ENCODE measurements at places on chromosomes 7 and 10.

DNA sequence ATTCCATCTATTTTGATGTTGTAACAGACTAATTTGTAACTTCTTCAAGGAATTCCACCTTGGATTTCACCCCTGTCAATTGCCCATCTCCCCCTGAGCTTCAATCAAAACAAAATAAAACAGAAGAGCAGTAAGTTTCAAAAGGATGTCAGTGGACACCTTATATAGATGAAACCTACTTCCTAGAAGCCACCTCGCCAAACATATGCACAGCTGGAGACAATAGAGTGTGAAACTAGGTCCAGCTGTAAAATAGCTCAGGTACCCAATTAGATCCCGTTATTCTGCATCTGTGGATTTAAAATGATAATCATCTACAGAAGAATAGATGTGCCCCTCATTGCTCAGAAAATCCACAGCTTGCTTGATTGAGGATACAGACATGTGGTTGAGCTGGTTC is 598.6 kb downstream of the SH2D4B start:
- no peak for DNase-seq

DNA sequence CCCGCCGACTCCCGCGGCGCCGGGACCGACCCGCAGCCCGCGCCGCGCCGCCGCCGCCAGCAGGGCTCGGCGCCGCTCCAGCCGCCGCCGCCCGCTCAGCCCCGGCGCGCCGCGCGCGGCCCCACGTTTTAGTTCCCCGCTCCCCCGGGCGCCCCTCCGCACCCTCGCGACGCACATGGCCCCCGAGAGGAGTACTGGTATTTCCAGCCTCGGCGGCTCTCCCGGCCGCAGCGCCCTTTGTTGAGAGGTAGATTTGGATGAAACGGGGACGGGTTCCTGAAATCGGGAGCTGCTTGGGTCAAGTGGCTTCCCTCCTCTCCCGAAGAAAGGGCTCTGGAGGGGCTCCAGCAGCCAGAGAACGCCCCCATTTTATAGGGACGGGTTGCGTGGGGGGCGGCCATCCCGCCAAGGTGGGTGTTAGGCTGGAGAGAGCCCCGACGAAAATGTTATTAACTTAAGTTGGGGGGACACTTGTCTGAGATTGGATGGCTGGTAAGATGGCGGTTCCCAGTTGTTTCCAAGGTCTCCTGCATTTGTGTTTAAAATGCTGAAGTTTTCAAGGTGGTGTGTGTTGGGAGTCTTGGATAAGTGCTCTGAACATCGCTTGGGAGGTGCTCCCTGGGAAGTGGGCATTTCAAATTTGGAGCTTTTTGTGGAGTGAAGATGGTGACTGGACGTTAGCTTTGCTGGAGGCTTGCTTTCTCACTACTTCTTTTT is 1.2 kb downstream of the BMI1 start:
- DNase-seq: no peak

GRCh38 chr7:44673324-44673723 is 66.9 kb downstream of the OGDH start:
- no peak for DNase-seq

- no peak for DNase-seq
Measured at GRCh38 chr7:103148131-103148993, 537 bp downstream of the NAPEPLD start.

GRCh38 chr7:92872701-92873100 is 36.3 kb upstream of the CDK6 start:
- no peak for DNase-seq

- DNase-seq: no peak
Measured at GRCh38 chr10:76649723-76650127, 987.9 kb downstream of the KCNMA1 start.

DNA sequence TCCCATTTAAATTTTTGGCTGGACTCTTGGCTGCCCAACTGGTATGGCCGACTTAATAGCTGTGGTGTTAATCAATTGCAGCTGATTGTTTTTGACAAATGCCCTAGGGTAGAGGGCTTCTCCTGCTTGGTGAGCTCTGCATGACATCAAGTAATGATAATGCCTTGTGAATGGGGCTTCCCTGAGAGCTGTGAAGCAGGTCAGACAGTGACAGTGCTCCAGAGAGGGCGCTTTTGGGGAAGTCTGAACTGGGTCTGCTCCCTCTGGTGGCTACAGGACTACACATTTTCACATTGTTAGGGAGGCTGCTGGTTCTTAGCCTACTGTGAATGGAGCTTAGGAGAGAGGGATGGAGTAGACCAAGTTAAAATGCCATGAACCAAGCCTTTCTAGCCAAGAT is 98.8 kb downstream of the SDK1 start:
- DNase-seq: no peak

GRCh38 chr10:123655751-123656150 is 10.4 kb upstream of the GPR26 start:
- DNase-seq: no peak

DNA sequence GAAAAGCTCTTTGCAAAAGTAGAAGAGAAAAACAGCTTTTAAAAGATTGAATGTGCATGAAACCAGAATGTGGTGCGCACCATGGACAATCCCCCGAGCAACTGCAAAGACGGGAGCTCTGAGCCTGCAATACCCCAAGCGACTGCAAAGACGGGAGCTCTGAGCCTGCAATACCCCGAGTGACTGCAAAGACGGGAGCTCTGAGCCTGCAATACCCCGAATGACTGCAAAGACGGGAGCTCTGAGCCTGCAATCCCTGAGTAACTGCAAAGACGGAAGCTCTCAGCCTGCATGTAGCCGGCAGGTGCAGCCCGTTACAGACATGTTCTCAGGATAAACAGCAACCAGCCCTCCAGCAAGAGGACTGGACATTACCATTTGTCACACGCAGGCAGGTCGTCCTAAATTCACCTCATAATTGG is 6.2 kb downstream of the ZNF775 start:
- no peak for DNase-seq

- no peak for DNase-seq
Measured at GRCh38 chr10:67839951-67840350, 2.0 kb upstream of the DNAJC12 start.

GRCh38 chr10:77516575-77516974 is 121.0 kb downstream of the KCNMA1 start:
- DNase-seq: no peak

DNA sequence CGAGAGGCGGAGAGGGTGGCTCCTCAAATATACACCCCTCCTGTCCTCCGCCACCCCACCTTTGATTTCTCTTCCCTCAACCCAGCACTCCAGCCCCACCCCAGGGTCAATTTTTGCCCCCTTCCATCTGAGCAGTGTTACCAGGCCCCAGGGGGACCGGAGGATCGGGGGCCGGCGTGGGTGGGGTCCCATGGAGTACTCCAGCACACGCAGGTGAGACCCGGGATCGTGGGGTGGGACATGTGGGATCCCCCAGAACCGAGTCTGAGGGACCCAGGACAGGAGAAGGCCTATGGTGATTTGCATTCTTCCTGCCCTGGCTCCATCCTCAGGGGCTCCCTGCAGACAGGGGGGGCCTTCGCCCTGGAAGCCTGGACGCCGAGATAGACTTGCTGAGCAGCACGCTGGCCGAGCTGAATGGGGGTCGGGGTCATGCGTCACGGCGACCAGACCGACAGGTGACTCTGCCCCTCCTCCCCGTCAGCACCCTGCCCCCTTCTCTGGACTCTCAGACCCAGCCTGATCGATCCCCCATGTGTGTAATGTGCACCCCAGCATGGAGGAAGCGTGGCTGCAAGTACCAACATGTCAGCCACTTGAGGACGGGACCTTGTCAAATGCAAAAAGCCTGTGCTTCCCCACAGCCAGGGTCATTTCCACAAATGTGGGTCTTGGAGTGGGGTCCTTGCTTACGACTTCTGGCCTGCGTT is 744 bp downstream of the TRIP6 start:
- no peak for DNase-seq

DNA sequence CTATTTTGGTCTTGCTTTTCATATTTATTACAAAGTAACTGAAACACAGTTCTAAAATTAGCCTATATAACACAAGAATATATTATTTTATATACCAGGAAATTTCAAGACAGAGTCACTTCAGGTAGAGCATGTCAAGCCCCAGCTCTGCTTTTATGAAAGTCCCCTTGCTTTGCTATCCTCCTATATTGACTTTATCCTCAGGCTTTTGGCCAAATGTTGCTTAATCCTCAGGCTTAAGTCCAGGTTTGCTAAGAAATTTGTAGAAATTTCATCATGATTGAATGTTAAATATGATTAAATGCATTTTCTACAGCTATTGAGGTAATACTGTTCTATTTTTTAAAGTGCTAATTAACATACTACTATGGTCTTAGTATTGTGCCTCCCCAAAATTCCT is 227.6 kb downstream of the FZD1 start:
- no peak for DNase-seq

DNA sequence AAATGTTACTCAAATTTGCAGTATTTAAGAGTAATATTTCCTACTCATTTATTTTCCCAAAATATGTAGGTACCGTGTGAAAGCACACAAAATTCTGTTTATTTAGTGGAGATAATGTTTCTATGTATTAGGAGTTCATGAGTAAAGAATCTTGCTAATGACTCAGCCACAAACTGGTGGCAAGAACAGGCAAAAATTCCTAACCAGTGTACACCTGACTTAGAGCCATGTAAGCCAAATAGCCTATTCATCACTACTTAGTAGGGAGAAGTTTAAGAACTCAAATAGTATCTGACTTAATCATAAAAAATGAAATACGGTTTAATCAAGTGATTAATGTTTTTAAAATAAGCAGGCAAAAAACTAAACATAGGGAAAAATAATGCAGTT is 169.0 kb downstream of the SRPK2 start:
- DNase-seq: peak; percentile 90

- DNase-seq: no peak
Measured at GRCh38 chr7:41374150-41374848, 328.6 kb downstream of the INHBA start.

- no peak for DNase-seq
Measured at GRCh38 chr10:115985786-115986185, 287.2 kb downstream of the GFRA1 start.

GRCh38 chr10:78703593-78703992 is 365.2 kb upstream of the ZMIZ1 start:
- DNase-seq: no peak

DNA sequence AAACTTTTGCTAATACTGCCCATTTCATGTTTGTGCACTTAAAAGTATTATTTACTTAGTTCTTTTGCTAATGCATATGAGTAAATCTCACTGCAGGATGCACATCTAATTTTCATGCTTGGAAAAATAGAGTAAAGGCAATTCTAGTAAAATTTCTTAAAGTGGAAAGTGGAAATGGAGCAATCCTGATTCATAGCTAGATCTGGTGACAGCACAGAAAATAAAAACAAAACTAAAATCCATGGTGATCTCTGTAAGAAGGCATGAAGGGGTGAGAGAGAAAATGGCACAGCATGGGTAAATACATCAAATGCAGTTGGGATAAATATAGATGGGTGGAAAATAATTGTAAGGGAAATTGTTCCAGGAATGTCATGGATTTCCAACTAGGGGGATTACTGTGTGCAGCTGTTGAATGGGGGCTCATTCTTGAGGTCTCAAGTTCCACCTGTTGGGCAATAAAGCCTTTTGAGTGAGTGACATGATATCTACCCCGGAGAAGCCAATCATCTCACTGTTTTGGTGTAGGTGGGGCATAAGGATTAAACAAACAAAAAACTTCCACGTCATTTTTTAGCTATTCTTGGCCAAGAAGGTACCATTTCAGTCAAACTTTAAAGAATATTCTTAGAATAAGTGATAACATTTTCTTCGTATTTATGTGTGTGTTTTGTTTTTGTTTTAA is 1.7 kb upstream of the MCU start:
- DNase-seq: no peak

DNA sequence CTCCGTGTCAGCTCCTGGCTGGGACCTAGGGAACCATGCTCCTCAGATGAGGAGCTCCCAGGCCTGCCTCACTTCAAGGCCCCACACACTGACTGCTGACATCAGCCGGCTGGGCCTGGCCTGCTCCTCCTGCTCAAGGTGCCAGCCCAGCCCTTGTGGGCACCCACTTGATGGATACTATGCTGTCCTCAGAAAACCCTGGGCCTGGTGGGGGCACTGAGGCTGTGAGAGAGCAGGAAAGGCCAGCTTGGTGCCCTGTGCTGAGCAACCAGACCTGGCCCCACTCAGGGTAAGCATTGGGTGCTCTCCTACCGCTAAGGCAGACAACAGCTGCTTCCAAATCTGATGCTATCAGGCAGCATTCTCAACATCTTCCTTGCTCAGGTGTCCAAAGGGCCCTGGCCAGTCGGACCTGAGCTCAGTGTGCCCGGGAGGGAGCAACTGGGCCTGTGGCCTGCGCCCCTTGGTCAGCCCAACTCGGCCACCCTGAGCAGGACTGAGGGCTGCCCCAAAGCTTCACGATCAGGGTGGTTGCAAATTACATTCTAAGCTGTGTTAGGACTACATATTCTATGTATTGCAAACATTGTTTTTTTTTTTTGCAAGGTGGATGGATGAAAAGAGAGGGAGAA is 21.9 kb upstream of the ANTXRL start:
- DNase-seq: no peak

DNA sequence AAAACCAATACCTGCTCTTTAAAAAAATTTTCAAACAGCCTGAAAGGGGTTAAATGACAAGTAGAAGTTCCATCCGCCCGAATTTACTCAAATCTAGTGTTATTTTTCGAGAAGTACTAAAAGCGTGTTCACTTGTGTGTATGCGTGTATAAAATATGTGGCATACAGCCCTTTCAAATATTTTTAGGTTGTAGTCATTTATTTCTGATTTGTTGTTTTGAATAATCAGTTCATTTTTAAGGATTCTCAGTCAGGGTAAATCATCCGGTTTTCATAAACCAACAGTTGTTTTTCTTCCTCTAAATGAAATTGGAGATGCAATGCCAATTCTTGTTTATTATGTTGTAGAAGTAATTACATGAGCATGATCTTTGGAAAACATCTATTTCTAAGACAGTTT is 6.9 kb upstream of the SUN1 start:
- DNase-seq: no peak

GRCh38 chr7:2172311-2173188 is 60.2 kb downstream of the MAD1L1 start:
- peak; percentile 29 for DNase-seq

- DNase-seq: no peak
Measured at GRCh38 chr10:123301077-123301857, 147.1 kb downstream of the BUB3 start.

DNA sequence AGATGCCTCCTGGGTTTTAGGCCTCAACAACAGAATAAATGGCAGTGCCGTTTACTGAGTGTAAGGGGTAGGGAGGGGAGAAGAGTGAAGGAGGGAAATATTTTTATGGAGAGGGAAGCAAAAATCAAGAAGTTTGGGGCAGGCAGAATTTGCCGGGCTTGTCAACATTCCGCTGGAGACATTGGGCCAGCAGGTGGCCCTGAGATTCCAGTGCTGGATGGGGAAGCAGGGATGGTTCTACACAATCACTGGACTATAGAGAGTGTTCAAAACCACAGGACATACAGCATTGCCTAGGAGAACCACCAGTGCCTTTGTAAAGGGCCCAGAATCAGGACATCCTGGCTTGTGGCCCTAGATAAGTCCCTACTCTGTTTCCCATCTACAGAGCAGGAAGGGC is 598.6 kb upstream of the MGMT start:
- DNase-seq: no peak

- DNase-seq: no peak
Measured at GRCh38 chr10:132938472-132939339, 3.7 kb downstream of the CFAP46 start.

- DNase-seq: no peak
Measured at GRCh38 chr7:74657692-74658177, at the start of gene GTF2I. GTF2I (plus strand) TSS chr7:74657718; CDS start chr7:74689129, 31,411 bp downstream.

- DNase-seq: no peak
Measured at GRCh38 chr7:2509298-2509906, 10.2 kb upstream of the LFNG start.

GRCh38 chr10:101968940-101969321 is 87.0 kb downstream of the ARMH3 start:
- DNase-seq: no peak
